ENCODE measurements at places on chromosomes 13 and 19.

- DNase-seq, result peak; percentile 39
Measured at GRCh38 chr13:73835138-73835721, 299.0 kb downstream of the KLF12 start.

DNA sequence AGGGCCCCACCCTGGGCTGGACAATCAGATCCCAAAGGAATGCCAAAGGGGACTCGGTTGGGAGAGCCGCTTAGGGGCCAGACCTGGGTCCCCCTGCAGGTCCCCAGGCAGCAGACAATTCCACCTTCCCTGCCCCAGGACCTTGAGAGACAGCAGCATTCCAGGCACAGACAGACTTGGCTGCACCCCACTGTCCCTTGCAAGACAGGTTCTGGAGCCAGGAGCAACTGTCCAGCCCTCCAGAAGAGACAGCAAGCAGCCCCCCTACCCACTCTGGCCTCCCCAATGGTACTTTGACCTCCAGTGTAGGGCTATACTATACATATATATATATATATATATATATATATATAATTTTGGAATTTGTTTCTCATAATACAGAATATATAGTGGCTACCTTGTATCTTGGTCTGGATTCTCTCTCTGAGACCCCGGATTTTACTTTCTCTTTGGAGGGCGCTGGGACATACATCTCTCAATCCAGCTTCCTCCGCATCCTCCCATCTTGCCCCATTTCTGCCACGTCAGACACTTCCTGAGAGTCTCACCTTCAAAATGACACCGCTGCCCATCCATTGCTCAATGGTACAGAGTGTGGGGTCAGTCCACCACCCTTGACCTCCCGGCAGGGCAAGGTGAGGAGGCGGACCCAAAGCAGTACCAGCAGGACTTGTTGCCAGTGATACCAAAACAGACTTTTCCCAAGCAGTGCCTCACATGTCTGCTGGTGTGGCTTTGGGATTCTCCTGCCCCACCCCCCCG lies 12.7 kb downstream of the SMIM24 start:
- DNase-seq, result no peak

DNA sequence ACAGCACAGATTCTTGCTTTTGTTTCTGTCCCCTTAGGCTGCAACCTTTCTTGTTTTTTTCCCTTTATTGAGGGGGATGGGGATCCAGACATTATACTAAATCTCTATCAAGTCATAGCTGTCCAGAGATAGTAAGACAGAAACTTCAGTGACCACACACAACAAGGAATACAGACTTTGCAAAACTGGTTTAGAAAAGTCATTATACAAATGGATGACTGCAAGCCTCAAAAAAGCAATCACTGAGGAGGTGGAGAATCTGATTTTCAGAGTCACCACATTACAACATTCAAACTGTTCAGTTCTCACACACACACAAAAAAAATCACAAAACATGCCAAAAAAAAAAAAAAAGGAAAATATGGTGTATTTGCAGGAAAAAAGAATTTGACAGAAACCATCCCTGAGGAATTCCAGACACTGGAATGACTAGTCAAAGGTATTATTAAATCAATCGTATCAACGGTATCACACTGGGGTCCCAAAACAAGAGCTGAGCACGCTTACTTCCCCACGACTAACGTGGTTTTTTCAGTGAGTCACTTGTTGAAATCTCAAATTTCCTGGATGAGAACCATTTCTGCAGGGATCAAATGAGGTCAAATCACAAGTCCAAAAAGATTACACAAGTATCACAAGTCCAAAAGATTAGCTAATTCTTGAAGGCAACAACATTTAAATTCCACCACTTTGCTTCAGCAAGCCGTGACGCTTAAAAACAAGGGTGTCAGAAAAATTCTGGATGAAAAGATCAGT lies 41.2 kb downstream of the USP12 start:
- no peak for DNase-seq

GRCh38 chr13:40178130-40178529 lies 488.3 kb downstream of the FOXO1 start:
- DNase-seq, result no peak

DNA sequence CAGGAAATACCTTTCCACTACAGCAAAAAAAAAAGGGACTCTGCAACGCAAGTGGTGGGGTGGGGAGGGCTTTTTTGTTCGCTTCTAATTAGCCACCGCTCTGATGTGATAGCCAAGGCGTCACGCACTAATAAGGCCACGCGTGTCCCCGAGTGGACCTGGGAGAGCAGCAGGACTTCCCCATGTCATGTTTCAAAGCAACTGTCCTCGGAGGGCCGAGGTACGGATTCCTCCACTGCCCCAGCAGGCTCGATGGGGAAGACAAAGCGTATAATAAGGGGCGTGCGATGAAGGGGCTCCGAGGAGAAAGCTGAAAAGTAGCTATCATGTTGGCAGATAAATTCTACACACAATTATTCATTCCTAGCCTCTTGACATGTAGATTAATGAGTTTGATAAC lies 179.7 kb upstream of the ZNF507 start:
- DNase-seq, result no peak

DNA sequence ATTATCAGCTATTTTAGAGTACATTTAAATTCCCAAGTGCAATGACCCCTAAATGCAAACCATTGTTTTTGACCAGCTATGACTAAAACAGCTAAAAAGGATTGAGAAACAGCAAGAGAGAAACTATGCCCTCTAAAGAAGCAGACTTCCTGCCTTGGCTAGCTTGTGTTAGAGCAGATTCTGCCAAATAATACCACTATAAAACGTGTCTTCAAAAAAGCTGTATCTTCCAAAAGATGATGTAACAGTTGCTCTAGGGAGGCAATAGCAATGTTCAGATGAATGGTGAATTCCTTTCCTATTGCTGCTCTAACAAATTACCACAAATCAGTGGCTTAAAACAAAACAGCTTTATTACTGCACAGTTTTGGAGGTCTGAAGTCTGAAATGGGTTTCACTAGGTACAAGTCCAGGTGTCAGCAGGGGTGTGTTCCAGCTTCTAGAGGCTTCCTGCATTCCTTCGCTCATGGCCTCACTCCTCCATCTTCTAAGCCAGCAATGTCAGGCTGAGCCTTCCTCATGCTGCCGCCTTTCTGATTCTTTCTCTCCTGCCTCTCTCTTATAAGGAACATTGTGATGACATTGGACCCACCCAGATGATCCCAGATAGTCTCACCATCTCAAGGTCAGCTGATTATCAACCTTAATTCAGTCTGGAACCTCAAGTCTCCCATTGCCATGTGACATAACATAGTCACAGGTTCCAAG lies 84.5 kb downstream of the LRRC63 start:
- DNase-seq, result no peak

Data from DMS153 (cell line).